Endodermal cell (in vitro differentiated cells): ENCODE measurements at places on chromosomes 16 and 17.

DNA sequence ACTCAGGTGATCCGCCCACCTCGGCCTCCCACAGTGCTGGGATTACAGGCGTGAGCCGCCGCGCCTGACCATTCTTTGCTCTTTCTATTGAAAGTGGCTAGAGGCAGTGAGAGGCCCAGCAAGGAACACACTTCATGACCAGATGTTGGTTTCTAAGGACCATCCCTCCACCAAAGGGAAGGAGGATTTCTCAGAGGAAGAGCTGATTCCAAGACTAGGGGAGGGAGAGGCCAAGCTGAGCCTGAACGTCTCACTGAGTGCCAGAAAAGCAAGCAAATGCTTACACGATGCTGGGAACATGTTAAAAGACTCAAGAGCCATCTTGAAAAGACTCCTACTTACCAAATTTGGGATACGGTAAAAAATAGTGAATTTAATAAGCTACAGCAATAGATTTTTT, 79.2 kb downstream of the MRM3 start:
- no peak for DNase-seq

- DNase-seq = no peak
These were observed 35.9 kb downstream of the ABCA10 start for GRCh38 chr17:69192754-69193153.

- DNase-seq = peak; percentile 78
These were observed 1.4 kb upstream of the NBR1 start for GRCh38 chr17:43169561-43170139.

- DNase-seq = peak; percentile 83
These were observed 133.1 kb downstream of the ANKRD11 start for GRCh38 chr16:89357055-89357816.

GRCh38 chr17:54881255-54881972, 19.2 kb upstream of the TOM1L1 start:
- no peak for DNase-seq

DNA sequence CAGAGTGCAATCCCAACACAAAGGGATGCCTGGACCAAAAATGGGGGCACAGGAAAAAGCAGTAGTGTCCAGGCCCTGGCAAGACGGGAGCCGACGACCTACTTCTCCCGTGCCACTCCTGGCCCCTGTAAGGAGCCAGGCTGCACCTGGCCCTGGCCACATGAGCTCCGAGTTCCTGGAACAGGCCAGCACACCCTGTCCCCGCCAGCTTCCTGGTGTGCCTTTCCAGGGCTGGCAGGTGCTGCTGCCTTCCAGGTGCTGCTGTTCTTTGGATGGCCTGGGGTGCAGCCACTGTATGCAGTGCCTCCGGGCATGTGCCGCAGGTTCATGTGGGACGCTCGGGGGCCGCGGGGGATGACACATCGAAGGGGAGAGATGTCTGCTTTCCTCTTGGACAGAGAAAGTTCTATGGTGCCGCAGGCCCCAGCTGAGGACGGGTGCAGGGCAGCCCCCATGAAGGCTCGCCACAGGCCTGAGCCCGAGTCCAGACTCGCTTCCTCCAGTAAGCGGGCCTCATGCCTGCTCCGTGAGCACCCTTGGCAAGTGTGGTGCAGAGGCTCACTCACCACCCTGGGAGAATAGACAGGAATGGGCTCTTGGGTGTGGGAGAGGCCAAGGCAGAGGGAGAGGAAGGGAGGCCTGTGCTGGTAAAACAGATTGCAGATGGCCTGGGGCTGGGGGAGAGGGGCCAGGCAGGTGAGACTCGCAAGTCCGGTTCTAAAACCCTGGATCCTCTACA, 54.7 kb upstream of the FASN start:
- DNase-seq = no peak

- no peak for DNase-seq
These were observed 44.7 kb downstream of the CDH1 start for GRCh38 chr16:68781784-68782183.

DNA sequence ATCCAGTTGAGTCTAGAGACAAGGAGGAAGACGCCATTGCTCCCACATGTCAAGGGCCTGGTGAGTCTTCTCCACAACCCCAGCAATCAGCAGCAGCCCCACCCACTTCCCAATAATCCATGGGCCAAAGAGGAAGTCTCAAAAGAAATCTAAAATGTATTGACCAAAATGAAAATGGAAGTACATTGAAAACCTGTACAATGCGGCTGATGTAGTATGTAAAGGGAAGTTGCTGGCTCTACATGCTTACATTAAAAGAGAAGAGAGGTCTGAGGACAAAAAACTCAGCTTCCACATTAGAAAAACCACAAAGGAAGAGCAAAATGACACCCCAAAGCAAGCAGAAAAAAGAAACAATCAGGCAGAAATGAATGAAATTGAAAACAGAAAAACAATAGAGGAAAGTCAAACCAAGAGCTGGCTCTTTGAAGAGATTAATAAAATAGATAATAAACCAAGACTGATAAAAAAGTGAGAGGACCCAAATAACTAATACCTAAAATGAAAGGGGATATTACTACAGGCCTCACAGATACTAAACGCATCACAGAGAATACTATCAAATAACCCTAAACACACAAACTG, 100.6 kb upstream of the METRNL start:
- DNase-seq = no peak

DNA sequence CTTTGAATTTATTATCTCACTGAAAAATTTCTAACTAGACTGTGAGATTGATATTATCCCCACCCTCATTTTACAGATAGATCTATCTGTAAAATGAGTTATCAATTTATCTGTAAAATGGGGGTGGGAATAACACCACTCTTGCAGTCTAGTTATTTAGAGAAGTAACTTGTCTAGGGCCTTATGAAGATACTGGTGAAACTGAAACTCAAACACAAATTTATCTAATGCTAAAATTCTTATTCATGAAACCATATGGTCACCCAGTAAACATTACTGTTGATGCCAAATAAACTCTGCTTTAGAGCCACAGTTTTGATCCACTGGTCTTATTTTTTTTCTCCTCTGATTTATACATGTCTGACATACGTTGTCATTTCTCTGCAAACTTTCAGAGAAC, 52.1 kb upstream of the SMIM36 start:
- no peak for DNase-seq

- peak; percentile 81 for DNase-seq
These were observed 188.2 kb downstream of the FTO start for GRCh38 chr16:53892155-53892554.

- DNase-seq = no peak
These were observed 139.8 kb downstream of the FOXL1 start for GRCh38 chr16:86718118-86718517.

- no peak for DNase-seq
These were observed 17.7 kb upstream of the CORO6 start for GRCh38 chr17:29640413-29640812.

DNA sequence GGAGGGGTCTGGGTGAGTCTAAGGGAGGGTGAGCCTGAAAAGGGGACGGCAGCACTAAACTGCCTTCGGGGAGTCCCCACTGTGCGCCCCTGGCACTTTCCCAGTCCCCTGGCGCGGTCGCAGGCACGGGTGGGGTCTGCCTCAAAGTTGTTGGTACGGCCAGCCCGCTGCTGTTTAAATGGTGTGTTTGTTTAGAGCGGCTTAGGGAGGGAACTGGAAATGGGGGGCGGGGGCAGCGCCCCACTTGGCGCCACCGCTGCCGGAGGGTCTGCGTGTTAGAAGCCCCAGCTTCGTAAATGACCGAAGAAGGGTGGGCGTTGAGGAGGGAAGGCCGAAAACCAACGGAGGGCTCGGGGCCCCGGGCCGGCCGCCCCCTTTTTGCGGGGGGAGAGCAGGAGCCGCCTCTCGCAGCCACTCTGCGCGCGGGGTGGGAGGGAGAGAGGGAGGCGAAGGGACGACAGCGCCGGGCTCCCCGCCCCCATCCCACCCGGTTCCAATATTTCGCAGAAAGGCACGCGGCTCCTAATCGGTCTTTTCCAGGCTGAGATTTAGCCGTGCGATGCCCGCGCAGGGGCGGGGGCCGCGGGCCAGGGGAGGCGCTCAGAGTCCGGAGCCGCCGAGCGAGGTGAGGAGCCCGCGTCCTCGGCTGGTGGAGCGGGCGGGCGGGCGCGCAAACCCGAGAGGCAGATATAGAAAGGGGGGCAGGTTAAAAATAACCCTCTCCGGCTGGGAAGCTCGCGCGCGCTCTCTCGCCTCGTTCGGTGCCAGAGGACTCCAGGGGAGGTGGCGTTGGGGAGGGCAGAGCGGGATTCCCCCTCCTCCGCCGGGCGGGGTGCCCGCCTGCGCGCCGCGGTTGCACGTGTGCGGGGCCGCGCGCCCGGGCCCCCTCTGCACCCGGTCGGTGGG, 54.9 kb downstream of the SREBF1 start:
- DNase-seq = peak; percentile 91
